ENCODE measurements at places on chromosomes 1 and 21.

- no peak for DNase-seq
- H3K4me1 ChIP-seq: no peaks in the 10 kb centered on the region
- no peak overlapping the region for H3K4me3 ChIP-seq
- no peaks in the 10 kb centered on the region for H3K36me3 ChIP-seq
- H3K27me3 ChIP-seq: peaks cover 7% of the 10 kb centered on the region
- no peak overlapping the region for H3K27ac ChIP-seq
These were observed 146.0 kb upstream of the MAGI3 start for GRCh38 chr1:113244112-113244820.

DNA sequence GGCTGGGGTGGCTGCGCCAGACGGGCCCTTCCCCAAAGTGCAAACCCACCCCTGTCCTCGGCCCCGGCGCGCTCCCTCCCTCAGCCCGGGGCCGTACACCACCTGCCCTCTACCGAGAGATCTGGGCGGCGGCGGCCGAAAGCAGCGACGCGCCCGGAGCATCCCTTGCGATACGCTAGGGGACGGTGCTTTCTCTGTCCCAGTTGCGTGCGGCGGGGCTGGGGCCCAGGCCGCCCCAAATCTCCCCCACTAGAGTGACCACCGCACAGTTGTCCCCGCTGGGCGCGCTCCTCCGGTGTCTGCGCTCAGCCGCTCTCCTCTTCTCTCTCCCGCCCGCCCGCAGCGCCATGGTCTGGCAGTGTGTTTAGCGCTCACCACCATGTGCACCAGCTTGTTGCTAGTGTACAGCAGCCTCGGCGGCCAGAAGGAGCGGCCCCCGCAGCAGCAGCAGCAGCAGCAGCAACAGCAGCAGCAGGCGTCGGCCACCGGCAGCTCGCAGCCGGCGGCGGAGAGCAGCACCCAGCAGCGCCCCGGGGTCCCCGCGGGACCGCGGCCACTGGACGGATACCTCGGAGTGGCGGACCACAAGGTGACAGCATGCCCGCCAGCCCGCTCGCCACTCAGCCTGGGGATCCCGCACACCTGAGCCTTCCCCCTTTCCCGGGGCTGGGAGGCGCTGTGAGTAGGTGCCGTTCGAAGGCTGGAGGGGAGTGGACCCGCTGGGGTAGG, 1.0 kb downstream of the ST6GALNAC5 start:
- peak overlapping the region; percentile 88 for H3K4me3 ChIP-seq
- no peak overlapping the region for H3K27ac ChIP-seq
- peaks cover 19% of the 10 kb centered on the region for H3K4me1 ChIP-seq
- DNase-seq: peak; percentile 81
- no peaks in the 10 kb centered on the region for H3K36me3 ChIP-seq
- no peaks in the 10 kb centered on the region for H3K27me3 ChIP-seq

DNA sequence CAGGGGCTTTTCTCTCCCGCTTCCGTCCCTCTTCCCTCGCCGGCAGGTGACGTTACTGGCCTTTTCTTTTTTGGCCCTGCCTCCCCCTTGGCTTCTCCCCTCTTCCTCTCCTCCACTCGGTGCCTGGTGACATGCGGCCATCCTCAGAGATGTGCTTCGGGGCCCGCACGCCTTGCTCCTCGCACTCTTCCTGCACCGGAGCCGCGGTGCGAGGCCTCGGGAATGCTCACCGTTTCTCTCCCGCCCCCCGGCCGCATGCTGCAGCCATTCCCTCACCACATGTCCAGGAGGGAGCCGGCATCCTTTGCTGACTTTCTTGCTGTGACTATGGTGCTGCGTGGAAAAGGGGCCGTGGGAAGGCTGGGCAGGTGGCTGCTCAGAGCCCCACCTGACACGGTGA, 39.3 kb downstream of the PDE9A start:
- no peaks in the 10 kb centered on the region for H3K36me3 ChIP-seq
- no peak overlapping the region for H3K27ac ChIP-seq
- DNase-seq: no peak
- H3K4me1 ChIP-seq: no peaks in the 10 kb centered on the region
- no peak overlapping the region for H3K4me3 ChIP-seq

DNA sequence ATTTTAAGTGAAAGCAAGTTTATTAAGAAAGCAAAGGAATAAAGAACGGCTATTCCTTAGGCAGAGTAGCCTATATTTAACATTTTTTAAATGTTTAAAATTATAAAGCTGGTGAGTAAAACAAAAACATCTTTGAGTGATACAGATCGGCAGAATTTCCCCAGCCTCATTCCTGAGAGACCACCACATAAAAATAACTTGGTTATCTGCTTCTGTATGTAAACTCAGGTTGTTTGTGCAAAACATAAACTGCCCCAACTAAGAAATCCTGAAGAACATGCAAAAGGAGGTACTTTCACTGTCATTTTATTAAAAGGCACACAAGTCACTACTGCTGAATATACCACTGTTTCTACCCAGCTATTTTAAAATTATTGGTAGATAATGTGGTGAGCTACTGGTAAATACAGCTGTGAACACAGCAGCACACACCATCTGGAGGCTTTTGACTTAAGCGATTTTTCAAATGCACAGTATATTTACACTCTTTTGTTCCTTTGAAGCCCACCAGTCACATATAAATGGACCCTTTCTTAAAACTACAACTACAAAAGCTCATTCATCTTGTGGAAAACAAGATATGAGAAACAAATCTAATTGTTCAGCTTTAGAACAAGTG, 119.3 kb downstream of the RERE start:
- peaks cover 13% of the 10 kb centered on the region for H3K4me1 ChIP-seq
- H3K36me3 ChIP-seq: no peaks in the 10 kb centered on the region
- no peak for DNase-seq
- no peak overlapping the region for H3K4me3 ChIP-seq
- H3K27ac ChIP-seq: no peak overlapping the region

DNA sequence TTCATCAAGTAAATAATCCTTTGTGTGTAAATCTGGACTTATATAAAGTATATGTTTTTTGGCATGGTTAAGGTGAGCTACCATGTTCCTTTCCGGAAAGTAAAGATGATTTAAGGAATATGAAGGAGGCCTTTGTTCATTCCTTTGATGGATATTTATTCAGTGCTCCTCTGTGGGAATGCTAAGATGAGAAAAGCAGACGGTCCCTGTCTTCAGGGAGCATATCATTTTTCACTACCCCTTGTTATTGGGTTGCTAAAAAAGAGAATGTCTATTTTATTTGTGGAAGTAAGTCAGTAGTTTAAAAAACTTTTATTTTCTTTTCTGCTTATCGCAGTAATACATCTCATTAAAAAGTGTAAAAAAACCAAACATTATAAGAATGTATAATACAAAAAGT, 35.1 kb upstream of the CNN3 start:
- no peaks in the 10 kb centered on the region for H3K27me3 ChIP-seq
- no peak for DNase-seq
- no peak overlapping the region for H3K27ac ChIP-seq
- peak overlapping the region; percentile 67 for H3K4me3 ChIP-seq
- no peaks in the 10 kb centered on the region for H3K36me3 ChIP-seq
- H3K4me1 ChIP-seq: no peaks in the 10 kb centered on the region

DNA sequence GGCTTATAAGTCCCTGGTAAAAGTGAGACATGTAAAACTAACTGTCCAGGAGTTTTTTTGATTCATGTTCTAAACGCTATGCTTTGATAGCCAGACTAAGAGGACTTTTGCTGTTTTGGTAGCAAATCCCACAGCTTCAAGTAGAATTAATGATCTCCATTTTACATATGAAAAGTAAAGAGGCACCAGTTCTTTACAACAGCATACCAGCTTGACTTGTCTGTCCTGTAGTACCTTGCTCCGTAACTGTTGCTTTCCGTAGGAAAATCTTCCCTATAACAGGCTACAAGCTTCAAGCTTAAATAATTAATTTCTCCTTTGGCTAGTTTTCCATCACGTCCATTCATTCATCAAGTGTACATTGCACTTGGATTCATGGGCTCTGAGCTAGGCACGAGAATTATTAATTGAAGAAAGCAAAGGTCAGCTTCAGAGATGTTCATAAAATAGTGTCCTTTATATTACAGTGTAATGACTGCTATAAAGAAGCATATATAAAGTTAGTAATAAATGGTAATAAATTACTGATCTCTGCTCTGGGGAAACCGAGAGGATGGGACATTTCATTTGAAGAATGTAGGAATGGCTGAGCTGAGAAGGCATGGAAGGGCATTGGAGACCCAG, 29.2 kb downstream of the B3GALT5 start:
- H3K4me1 ChIP-seq: no peaks in the 10 kb centered on the region
- DNase-seq: no peak
- no peak overlapping the region for H3K27ac ChIP-seq
- H3K27me3 ChIP-seq: no peaks in the 10 kb centered on the region

GRCh38 chr1:37455516-37455915, 18.9 kb upstream of the ZC3H12A start:
- H3K27ac ChIP-seq: peak overlapping the region; percentile 57
- H3K4me3 ChIP-seq: no peak overlapping the region
- H3K27me3 ChIP-seq: no peaks in the 10 kb centered on the region
- H3K4me1 ChIP-seq: peaks cover 10% of the 10 kb centered on the region

- H3K27me3 ChIP-seq: no peaks in the 10 kb centered on the region
- H3K36me3 ChIP-seq: no peaks in the 10 kb centered on the region
- H3K4me3 ChIP-seq: no peak overlapping the region
These were observed 12.4 kb downstream of the ASAP3 start for GRCh38 chr1:23471473-23472075.

GRCh38 chr21:37435120-37435519, 68.5 kb downstream of the DYRK1A start:
- H3K36me3 ChIP-seq: peaks cover 4% of the 10 kb centered on the region
- H3K4me1 ChIP-seq: peaks cover 35% of the 10 kb centered on the region
- peak overlapping the region; percentile 25 for H3K27ac ChIP-seq
- H3K27me3 ChIP-seq: no peaks in the 10 kb centered on the region
- peak overlapping the region; percentile 12 for H3K4me3 ChIP-seq

- DNase-seq: peak; percentile 56
- H3K27me3 ChIP-seq: no peaks in the 10 kb centered on the region
- H3K36me3 ChIP-seq: no peaks in the 10 kb centered on the region
- no peak overlapping the region for H3K27ac ChIP-seq
These were observed 149.9 kb downstream of the MRPL39 start for GRCh38 chr21:25457411-25457810.

DNA sequence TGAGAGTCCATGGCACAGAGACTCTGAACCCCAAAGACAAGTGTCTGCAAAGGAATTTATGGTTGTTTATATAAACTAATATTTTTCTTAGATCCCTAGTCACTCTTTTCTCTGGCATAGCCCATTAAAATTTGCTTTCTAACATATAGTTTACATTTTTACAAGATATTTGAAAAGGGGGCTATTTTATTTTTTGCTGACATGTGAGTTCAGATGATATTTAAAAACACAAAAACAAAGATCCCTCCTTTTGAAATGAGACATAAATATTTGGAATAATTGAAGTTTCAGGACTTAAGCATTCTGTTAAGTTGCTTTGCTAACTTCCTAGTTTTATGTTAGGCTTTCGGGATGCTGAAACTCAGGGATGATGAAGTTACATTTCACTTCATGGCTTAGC, 86.1 kb downstream of the CDC14A start:
- no peaks in the 10 kb centered on the region for H3K27me3 ChIP-seq
- no peaks in the 10 kb centered on the region for H3K4me1 ChIP-seq
- no peak overlapping the region for H3K4me3 ChIP-seq

- H3K27ac ChIP-seq: no peak overlapping the region
- peaks cover 14% of the 10 kb centered on the region for H3K27me3 ChIP-seq
- no peaks in the 10 kb centered on the region for H3K4me1 ChIP-seq
- no peak for DNase-seq
- no peak overlapping the region for H3K4me3 ChIP-seq
These were observed 6.8 kb downstream of the CPLANE2 start for GRCh38 chr1:16229976-16230740.

- peak overlapping the region; percentile 19 for H3K27ac ChIP-seq
- no peaks in the 10 kb centered on the region for H3K36me3 ChIP-seq
- H3K27me3 ChIP-seq: no peaks in the 10 kb centered on the region
- H3K4me1 ChIP-seq: peaks cover 67% of the 10 kb centered on the region
These were observed 69.4 kb downstream of the LRRC8D start for GRCh38 chr1:89890085-89890752.

DNA sequence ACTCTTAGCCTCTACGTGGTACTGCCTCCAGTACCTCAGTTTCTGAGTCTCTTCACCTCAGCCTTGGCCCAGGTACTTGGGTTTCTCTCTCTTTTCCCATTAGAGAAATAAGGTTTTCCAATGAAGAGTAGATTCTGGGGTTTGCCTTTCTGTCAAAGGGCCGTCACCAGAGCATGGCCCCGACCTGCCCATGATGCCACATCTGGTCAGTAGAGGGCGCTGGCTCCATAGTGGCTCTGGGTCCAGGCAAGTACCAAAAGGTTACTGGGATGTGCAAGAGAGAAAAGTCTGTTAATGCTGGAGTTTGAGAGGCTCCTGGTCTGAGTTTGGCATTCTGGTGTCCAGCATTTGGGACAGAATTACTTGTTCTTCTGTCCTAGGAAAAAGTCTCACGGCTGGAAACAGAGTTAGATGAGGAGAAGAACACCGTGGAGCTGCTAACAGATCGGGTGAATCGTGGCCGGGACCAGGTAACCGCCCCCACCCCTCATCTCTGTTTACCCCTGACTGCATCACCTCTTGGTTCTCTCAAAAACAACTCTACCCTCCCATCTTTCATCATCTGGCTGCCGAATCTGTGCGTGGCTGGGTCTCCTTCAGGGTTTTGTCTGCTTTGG, 5.3 kb upstream of the TUFT1 start:
- H3K27ac ChIP-seq: no peak overlapping the region
- no peaks in the 10 kb centered on the region for H3K36me3 ChIP-seq
- DNase-seq: peak; percentile 81
- H3K27me3 ChIP-seq: no peaks in the 10 kb centered on the region

DNA sequence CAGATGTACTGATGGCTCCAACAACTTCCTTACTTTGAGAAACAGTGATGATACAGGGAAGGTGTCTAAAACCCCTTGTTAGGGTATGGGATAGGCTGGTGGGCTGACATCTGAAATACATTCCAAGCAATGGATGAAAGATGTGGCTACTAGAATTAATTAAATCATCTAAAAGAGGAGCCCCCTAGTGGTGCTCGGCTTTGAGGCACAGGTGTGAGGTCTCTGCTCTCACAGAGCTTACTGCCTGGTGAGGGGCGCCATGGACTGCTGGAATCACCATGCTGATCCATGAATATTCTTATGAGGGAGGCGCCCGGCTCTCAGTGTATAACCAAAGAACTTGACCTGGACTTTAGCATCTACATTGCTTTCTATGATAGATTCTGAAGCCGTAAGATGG, 48.5 kb downstream of the GNG4 start:
- no peaks in the 10 kb centered on the region for H3K4me1 ChIP-seq
- DNase-seq: peak; percentile 32
- H3K27ac ChIP-seq: no peak overlapping the region

GRCh38 chr1:89607156-89607555, 25.8 kb upstream of the LRRC8C start:
- no peaks in the 10 kb centered on the region for H3K27me3 ChIP-seq
- peaks cover 53% of the 10 kb centered on the region for H3K4me1 ChIP-seq
- H3K27ac ChIP-seq: no peak overlapping the region
- DNase-seq: no peak
- no peaks in the 10 kb centered on the region for H3K36me3 ChIP-seq
- no peak overlapping the region for H3K4me3 ChIP-seq
